ENCODE measurements at places on chromosomes 7 and 10.

DNA sequence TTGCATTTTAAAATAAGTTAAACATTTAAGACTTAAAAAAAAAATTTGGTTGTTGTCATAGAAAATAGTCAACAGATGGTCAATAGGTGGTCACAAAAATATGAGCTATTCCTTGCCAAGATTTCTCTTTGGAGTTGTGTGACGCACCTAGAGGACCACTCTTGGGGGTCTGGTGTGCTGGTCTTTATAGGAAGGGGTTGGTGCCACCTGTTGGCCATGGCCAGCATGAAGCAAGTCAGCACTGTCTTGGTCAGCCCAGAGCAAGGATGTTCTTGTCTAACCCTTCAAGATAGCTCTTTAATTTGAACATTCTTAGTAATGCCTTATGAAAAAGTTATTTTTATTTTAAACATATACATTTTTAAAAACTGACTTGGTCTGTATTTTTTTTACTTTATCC, 267.9 kb upstream of the CNTNAP2 start:
- DNase-seq = no peak

- peak; percentile 76 for DNase-seq
Measured at GRCh38 chr7:141012044-141012685, 2.6 kb downstream of the MRPS33 start.

- DNase-seq = no peak
Measured at GRCh38 chr10:5779730-5780129, 33.5 kb downstream of the GDI2 start.

DNA sequence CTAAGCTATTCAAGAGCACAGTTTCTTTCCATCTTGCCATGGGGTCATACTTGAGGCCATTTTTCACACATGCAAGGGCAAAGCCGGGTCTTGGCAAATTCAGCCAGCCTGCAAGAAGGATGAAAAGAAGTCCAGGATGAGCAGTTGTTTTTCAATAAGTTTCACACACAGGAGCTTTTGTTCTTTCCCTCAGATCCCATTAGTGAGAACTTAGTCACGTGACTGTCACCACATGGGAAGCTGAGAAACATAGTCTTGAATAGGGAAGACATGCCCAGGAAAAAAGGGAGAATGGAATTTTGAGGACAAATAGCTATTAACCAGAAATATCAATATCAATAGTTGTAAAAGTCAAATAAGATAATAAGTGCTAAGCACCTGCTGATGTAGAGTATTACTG, 137.7 kb downstream of the AHR start:
- DNase-seq = no peak

DNA sequence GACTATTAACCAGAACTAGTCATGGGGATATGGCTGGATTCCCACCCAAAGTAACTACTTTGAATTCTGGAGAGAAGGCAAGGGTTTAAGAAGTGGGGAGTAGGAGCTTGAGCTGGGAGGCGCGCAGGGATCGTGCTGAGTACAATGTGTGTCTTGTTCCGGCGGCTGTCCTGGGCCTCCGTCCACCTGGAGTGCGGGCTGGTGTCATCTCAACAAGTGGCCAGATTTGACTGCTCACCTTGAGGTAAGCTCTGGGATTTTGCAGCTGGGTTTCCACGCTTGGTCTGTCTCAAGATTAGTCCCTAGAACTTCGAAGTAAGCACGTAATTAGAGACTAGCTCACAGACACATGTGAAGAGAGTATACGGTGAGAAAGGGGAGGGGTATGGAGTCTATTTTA, 49.4 kb downstream of the GLRX3 start:
- no peak for DNase-seq

DNA sequence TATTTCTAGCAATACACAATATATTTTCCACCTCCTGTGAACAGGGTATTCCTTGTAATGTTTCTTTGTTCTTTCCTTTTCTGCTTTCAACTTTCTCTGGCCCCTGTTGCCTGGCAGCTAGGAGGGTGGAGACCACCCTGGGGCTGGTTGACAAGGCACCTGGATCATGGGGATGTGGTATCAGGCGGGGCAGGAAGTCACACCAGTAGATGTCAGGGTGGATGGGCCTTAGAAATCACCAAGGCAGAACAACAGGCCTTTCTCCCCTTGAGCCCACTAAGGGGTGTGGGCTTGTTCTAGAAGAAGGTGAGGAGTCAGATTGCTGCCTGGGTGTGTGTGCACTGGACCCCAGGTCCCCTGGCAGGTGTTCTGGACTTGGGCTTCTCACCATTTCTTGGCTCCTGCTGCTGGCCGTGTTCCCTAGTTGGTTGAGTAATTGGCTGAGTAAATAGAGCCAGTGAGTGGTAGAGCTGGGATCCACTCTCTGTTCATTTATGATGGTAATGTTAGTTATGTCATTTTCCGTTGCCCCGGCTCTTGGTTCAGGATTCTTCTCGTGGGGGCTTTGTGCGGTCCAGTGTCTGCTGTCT, 24.9 kb downstream of the ZNF783 start:
- no peak for DNase-seq

DNA sequence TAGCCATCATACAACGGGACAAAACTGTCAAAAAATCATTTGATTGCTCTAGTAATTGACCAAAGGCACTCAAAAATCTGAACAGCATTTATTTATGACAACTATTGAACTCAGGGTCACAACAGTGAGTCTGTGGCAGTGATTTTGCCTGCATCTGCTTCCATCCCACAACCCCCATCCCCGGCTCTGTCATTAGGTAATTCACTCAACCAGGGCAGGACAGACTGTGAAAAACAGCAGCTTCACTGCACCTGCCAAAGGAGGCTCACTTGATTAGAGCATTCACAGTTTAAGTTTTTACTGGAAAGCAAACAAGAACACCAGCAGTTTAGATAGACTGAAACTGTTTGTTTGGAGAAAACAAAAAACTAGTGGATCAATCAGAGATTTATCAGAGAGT, 22.2 kb downstream of the NRCAM start:
- no peak for DNase-seq

GRCh38 chr7:152553671-152554317, 118.0 kb upstream of the KMT2C start:
- no peak for DNase-seq

DNA sequence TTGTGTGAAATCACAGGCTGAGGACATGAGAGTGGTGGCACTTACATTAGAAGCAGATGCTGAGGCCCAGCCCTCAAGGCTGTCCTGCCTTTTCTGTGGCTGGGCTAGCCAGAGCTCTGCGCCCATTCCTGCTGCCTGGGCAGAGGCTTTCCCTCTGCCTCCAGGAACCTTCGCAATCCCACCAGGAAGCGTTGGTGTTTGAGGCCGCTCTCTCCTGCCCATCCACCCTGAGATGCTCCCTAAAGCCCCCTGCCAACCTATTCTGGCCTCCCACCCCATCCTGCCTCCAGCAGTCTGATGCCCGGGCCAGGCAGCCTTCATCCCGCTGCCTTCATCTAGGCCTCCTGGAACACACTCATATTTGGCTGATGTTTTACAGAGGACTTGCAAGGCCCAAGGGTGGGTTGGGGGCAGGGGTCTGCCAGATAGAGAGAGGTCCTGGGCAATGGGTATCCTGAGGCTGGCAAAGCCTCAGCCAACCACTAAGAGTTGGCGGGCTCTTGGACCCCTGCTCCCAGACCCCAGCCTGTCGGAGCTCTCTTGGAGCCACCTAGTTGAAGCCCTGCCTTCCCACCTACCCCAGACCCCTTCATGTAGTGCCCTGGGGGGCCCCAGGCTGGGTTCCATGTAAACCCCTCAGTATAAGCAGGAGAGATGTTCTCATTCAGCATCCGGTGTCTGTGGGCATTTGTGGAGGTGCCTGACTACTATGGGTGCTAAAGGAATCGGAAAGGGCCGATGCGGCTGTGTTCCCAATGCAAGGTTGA, 32.7 kb downstream of the LDB3 start:
- DNase-seq = no peak

- DNase-seq = no peak
Measured at GRCh38 chr10:46220187-46220586, 66.6 kb upstream of the ANTXRL start.
